ENCODE measurements at places on chromosomes 4 and X.

DNA sequence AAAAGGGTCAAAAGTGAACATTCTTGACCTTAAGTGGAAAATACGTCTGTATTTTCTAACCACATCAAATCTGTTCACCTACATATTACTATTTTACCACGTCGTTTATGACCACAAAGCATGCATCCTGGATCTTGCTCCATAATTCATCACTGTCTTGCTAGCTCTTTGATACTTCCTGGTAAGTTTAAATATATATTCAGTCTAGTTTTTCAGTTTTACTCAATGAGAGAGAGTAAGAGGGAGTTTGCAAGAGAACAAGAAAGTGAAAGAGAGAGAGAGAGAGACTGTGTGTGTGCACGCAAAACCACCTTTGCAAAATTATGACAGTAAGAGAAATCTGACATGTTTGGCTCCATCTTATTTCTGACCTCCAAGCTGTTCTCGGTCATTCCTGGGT is 173.7 kb upstream of the GALNTL6 start:
- no peak for DNase-seq

- no peak for DNase-seq
These were observed 110.9 kb upstream of the ENPEP start for GRCh38 chr4:110364911-110365520.

DNA sequence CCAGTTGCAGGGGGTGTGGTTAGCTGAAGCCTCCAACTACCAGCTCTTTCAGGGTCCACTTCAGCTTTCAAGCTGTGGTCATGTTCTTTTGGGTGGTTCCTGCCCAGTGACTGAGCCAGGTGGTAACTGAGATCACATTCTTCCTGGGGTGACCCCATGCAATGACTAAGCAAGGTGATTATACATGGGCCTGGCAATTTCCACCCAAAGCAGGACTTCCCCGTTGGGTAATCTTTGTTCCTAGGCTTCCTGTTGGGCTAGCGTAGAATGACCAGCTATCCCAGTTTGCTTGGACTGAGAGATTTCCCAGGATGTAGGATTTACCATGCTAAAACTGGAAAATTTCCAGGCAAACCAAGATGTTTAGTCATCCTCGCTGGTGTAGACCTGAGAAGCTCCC is 18.4 kb upstream of the MAGEB17 start:
- no peak for DNase-seq

DNA sequence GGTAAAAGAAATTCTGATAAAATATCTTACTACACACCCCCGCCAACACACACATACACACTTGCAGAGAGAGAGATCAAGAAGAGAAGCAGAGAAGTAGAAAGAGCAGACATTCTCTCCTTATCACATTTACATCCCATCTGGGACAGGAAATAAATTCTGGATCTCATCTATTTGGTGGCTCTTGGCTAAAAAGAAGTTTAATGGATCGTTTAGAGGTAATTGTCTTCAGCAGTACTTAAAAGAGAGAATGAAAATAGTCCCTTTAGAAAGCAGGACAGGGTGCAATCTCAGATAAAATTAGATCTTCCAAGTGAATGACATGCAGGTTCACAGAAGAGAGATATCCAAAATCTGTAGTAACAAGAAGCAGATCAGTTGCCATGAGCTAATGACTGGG is 1392.5 kb downstream of the RAPGEF2 start:
- no peak for DNase-seq

DNA sequence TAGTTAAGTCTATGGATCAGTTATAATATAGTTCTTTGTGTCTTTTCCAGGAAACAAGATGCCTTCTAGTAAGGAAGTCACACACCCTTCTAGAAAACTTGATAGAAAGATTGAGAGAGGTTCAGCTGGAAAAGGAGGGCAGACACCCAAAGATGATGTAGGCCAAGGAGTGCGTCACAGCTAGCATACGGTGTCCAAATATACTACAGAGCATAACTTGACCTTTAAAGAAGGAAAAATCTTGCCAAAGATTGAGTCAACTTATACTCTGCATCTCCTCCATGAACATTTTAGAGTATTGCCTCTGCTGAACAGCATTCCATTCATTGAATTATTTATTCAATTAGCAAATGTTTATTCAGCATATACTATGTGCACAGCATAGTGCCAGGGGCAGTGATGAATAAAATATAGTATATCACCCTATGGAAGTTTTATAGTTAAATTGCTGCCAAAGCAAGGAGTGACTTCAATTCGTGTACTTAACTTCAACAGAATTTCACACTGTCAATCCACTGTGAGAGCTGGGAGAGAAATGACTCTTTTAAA is 51.9 kb upstream of the SLC6A14 start:
- no peak for DNase-seq

DNA sequence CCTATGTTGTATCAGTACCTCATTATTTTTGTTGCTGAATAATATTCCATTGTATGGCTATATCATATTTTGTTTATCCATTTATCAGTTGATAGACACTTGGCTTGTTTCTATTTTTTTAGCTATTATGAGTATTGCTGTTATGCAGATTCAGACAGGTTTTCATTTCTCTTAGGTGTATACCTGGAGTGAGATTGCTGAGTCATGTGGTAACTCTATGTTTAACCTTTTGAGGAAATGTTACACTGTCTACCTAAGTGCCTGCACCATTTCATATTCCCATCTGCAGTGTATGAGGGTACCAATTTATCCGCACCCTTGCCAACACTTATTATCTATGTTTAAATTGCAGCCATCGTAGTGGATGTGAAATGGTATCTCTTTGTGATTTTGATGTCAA is 43.0 kb upstream of the SH3RF1 start:
- DNase-seq = no peak

DNA sequence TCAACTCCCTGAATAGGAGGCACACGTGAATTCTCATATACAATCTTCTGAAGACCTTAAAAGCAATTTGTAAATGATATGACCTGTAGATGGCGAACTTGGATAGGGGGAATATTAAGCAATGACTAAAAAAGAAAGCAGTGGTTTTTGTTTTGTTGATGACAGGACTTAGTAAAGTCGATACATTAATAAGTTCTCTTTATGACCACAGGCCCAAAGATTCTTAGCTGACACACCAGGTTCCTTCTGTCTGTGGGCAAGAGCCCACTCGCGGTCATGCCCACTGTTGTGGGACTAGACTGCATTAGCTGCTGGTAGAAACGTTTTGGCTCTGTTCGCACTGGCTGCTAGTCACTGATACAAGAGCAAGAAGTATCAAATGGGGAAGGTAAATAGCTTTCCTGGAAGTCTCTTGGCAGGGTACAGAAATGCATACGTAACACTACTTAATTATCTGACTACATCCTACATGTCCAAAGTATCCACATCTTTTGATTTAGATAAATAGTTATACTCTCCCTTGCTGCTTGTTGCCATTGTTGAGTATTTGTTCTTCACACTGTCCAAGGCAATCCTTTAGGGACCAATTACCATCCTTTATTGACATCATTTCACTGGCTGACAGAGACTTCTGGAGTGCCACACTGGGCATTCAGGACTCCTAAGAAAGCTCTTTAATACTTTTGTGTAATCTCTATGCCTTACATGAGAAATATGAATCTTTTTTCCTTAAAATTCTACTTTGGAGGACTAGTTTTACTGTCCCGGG is 31.0 kb downstream of the ALPK1 start:
- DNase-seq = no peak

DNA sequence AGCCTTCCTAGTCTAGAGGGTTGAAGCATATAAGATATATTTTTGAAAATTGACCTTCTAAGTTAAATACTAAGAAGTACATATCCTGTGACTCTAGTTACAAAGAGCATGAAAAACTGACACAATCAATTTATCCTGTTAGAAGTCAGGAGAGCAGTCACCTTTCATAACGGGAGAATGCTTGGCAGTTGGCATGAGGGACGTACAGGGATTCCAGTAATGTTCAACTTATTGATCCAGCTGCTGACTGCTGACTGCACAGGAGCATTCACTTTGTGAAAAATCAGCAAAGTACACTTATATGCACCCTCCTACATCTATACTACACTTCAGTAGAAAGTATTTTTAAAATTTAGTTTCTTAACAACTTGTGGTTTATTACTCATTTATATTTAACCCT is 4.2 kb downstream of the ADAMTS3 start:
- no peak for DNase-seq

GRCh38 chr4:5722328-5722727 is 11.3 kb downstream of the EVC start:
- DNase-seq = no peak

DNA sequence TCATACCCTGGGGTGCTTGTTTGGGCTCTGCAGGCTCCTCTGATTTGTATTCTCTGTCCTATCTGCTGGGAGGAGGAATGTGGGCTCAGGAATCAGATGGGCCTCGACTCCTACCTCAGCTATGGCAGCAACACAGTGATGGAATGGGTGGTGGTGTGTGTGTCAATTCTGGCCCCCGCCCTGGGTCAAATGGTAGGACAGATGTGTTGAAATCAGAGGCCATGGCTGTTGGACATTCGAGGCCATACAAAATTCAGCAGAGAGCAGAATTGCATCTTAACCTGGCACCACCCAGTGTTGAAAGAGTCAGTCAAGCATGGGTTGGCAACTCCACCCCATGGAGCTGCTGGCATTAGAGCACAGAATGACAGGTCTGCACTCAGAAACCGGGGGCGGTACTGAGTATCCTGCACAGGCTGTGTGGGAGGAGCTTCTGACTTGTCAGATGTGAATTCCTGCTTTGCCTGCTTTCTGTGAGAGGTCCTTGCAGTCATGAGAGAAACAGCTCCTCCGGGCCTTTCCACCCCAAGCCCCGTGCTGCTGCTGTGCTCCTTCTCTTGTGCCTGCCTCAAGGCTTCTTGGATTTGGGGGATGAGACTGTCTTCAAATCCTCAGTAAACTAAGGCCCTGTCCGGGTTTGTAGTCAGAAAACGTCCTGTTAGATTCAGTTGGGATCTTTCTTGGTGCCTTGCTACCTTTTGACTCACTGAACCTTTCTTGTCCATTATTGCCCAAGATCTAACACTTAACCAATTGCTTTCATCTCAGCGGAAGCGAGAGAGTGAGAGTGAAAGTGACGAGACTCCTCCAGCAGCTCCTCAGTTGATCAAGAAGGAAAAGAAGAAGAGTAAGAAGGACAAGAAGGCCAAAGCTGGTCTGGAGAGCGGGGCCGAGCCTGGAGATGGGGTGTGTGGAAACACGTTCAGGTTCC is 13.0 kb downstream of the DKC1 start:
- DNase-seq = no peak

DNA sequence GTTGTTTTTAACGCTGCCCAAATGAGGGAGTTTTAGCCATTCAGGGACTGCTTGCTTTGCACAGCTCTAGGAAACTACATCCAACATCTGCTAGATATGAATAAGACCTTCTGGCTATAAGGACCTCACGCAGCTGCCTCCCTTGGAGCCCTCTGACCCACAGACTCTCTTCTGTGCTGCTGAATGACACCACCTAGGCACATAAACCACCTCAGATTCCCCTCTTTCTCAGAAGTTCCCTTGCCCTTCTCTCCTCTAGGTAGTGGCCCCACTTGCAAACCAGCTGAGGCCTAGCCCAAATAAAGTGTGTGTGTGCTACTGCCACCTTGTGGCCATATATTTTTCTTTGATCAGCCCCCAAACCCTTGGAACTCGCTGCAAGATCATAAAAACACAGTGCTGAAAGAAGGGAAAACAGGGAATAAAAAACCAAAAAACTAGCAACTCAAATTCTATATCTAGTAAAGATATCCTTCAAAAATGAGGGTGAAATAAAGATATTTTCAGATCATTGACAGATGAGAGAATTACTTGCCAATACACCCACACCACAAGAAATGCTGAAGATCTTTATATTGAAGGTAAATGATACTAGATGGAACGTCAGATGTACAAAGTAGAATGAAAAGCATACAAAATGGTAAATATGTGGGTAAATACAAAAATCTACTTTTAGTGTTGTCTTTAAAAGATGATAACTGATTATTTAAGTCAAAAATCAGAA is 265.9 kb downstream of the ADAMTS3 start:
- DNase-seq = no peak

GRCh38 chrX:136476501-136476900 is 11.2 kb upstream of the BRS3 start:
- DNase-seq = no peak

- no peak for DNase-seq
These were observed at the start of gene POF1B for GRCh38 chrX:85379174-85379907. Gene POF1B (minus strand): TSS chrX:85379665. CDS start chrX:85379454, 211 bp downstream.

- no peak for DNase-seq
These were observed 29.3 kb upstream of the FAM47C start for GRCh38 chrX:36978886-36979285.

DNA sequence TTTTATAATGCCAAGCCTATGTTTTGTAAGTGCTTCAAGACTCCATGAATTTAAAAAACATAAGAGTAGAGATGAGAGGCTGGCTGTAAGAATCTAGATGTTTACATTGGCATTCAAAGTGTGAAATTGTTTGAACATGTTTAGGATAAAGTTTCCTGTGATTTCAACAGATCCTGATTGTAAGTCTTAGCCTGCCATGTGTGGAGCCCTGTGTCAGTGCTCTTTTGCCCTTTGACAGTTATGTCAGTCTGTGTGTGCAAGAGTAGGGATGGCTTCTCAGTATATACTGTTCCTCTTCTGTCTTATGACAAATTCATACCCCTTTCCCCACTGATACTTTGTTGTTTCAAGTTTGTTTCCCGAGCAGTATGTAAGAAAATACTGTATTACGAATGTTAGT is 68.2 kb downstream of the USP9X start:
- DNase-seq = no peak

- no peak for DNase-seq
These were observed 133.9 kb downstream of the HMX1 start for GRCh38 chr4:8737601-8738279.

All from activated naive CD8-positive, alpha-beta T cell treated with anti-CD3 and anti-CD28 coated beads, Interleukin-2, amount 50 U/mL, for 16 hours (primary cell).